ENCODE measurements at places on chromosomes 1 and 21.

DNA sequence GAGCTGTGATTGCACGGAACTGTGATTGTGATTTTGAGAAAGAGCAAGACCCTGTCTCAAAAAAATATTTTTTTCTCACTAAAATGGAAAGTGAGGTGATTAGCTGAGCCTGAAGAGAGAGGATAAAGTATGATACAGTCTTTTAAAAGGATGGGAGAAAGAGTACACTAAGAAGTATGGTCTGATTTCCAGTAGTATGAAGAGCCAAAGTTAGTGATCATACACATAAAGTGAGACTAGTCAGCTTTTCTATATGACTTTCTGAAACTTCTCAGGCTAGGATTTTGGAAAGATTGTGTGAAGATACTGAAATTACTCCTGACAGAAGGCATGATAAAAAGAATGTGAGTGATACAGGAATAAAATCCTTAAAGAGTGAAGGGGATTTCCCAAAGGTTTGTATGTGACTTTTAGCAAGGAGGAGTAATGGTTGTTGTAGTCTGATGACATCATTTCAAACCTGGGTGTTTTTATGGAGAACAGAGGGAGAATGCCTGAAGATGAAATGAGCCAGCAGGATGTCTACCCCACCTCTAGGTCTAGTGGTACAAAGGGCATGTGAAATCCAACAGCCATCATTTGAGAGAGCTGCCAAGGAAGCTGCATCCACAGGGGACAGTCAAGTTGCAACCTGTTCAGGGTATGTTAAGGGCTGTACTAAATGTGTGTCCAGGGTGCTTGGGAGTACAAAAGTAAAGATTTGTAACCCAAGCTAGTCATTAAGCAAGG is 157.7 kb downstream of the PIK3R3 start:
- DNase-seq, result no peak

DNA sequence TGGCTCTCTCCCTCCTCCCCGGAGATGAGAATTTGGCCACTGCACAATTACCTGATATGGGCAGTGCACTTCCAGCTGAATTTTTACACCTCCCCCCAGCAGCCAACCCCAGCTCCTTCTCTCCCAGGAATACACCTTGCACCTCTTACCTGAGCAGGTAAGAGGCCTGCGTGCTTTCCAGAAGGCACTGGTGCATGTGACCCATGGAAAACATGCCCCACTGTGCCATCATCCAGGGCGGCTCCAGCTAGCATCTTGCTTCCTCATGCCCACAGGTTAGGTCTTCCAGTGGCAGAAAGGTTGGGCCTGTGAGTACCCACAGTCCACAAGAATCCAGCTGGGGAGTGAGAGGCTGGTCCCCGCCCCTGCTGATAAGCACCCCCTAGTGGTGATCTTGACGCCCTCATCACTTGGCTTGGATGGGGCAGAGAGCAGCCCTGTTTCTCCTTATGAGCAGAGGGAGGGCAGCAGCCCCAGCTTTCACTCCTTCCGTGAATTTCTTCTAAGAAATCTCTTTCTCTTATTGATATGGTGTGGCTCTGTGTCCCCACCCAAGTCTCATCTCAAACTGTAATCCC is 57.8 kb downstream of the EDARADD start:
- no peak for DNase-seq

- no peak for DNase-seq
Observed at GRCh38 chr1:69081668-69082067, 486.1 kb upstream of the LRRC7 start.

DNA sequence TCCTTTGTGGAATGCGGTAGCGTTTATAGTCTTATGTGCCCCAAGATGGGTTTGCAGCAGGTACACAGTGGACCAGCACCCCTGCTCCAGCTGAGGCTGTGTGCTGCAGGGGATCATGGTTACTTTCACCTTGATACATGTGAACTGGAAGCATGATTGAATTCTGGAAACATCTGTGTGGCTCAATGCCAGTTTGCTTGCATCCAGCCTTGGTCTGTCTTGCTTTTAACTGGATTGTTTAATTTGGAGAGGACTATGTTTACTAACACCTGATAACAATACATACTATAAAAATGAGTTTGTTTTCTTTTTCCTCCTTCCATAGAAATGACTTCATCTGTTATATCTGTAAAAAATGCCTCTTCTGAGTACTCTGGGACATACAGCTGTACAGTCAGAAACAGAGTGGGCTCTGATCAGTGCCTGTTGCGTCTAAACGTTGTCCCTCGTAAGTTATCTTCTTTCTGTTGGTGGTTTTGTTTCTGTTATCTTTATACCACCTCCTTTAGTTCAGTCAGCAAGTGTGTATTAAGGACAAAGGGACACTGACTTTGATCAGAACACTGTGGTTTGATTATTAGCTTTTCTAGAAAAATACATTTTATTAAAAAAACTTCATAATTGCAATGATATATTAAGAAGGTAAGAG is 47.7 kb downstream of the CXADR start:
- no peak for DNase-seq

DNA sequence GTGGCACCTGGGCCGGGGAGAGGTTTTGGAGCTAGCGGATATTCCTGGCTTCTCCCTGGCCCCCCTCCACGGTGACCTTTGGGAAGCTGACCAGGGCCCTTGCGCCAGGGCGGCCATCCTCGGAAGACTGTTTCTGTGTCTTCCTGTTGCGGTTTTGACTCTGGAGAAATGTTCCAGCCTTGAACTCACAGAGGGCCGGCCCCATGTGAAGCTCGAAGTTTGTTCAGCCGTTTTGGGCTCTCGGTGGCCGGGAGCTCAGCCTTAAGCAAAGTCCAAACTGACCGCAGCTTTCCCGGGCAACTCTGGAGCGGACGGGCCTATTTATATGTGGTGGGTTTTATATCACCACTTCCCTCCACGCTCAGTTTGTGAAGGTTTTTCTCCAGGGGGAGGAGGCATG is 17.0 kb upstream of the WNT4 start:
- no peak for DNase-seq

- DNase-seq, result no peak
Observed at GRCh38 chr21:34795548-34796180, 126.9 kb downstream of the CLIC6 start.

GRCh38 chr1:46533179-46533864 is 18.1 kb downstream of the KNCN start:
- DNase-seq, result no peak

GRCh38 chr21:14903172-14903865 is 161.5 kb downstream of the NRIP1 start:
- DNase-seq, result no peak

DNA sequence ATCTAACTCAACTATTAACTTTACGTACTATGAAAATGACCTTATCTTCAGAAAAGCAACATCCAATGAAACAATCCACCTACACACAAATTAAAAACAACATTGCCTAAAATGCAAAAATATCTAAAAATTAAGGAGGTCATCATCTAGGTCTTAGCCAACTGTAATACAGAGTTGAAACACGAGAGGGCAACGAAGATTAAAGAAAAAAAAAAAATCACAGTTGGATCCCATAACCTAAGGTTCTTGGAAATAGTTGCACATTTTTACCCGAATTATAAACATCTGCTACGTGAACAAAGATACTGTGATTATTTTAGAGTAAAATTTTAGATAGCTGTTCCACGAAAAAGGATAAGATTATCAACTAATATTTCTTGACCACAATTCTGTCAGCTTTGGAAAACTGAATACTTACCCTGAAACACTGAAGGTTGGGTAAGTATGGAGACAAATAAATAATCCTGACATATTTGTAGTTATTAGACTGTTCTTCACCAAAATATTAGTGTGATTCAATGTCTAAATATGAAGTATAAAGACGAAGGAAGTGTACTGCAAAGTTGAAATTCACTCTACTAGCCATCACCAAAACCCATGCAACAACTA is 88.0 kb upstream of the AK4 start:
- DNase-seq, result peak; percentile 27

GRCh38 chr1:67307251-67308060 is at the start of gene IL12RB2:
Gene IL12RB2, plus strand, starts transcription at chr1:67307873. Its CDS starts 12,496 bp downstream, at chr1:67320369.
- DNase-seq, result peak; percentile 6

DNA sequence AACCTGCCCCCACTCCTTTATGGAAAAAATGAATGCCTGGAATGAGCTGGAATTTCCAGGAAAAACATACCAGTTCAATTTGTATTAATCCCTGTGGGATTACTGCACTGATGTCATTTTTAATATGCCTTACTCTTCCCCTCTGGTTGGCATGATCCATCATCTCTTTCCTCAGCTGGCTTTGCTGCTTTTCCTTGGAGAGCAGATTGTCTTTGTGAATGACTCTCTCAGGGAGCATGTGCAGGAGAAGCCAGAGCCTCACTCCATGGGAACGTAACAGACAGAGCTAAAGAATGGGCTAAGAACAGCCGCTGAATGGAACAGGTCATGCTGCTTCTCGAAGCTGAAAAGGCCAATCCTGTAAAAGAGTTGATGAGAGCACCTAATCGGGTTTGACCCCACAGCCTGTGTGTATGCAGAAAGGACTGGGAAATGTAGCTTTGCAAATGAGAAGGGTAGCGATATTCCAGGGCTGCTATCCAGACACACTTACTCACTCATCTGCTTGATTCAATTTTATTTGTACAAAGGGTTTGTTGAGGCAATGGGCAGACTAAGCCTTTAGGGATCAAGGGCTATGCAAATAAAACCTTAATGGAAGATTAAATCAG is 20.7 kb downstream of the PHC2 start:
- DNase-seq, result peak; percentile 74

DNA sequence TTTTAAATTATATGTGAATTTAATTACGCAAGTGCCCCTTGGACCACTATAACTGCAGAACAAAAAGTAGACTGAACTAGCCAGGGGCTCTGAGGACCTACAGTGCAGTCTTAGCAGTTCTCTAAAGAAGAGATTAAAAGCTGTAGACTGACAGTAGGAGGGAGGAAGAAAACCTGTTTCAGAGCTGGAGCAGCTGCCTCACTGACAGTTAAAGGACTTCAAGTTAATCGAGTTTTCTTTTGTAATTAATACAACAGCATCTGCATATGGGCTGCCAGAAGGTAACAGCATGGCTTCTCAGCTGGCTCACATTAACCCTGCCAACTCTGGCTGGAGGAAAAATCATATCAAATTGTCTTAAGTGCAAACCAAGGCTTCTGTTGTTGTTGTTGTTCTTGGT is 19.9 kb downstream of the DSTYK start:
- peak; percentile 49 for DNase-seq

GRCh38 chr1:72197786-72198185 is 84.6 kb downstream of the NEGR1 start:
- no peak for DNase-seq

DNA sequence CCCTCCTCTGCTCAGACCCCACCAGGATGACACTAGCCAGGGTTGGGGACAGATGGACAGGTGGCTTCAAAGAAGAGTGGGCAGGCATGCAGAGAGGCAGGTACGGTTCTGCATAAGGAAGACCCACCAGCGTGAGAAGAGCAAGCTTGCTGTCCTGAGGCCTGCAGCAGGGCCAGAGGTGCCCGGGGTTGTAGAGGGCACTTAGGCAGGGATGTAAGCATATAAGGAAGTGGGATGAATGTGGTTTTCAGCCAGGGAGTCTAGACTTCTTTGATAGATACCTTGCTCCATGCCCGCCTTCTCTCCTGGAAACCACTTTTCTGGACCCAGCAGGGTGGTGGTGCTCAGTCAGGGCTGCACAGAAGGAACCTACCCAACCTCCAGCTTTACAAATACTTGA is 1.4 kb downstream of the TTC39A start:
- no peak for DNase-seq

DNA sequence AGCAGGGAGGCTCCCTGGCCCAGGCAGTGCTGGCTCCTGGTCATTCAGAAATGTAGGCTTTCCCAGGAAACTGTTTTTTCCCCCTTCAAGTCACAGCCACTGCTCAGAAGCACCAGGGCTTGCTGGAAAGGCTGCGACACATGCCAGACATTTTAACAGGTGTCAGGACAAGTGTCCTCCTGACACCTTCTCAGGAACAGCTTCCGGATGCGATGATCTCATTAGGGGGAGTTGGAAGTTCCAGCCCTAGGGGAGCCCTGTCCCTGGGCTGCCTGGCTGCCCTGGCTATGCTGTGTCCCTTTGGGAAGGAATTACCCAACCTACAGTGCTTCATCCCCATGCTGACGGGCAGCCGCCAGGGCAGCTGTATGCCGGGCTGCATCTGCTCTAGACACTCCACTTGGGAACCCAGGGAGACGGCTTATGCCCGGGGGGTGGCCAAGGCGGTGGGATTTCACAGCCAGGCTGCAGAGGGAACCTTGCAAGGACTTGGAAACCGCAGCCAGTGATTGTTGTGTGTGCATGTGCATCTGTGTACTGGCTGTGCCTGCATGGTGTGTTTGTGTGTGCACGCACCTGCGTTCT is 41.8 kb downstream of the AJAP1 start:
- no peak for DNase-seq

All from SK-N-DZ (cell line).